ENCODE measurements at places on chromosomes 1 and 21.

DNA sequence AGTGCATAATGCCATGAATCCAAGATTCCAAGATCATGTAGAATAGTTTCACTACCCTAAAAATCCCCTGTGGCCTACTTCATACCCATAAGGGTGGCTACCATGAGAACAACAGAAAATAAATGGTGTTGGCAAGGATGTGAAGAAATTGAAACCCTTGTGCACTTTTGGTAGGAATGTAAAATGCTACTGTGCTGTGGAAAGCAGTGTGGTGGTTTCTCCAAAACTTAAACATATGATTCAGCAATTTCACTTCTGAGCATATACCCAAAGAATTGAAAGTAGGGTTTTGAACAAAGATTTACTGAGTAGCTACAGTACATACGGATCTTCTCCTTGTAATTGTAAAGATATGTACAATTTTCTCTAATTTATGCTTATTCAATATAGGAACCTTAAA lies 16.0 kb downstream of the FNBP1L start:
- no peak for DNase-seq

GRCh38 chr1:211683396-211684297 lies 8.2 kb upstream of the NEK2 start:
- no peak for DNase-seq

- no peak for DNase-seq
These were observed 46.6 kb upstream of the MAB21L3 start for GRCh38 chr1:116064616-116065015.

- DNase-seq: no peak
These were observed 59.8 kb downstream of the CAPN9 start for GRCh38 chr1:230807029-230807428.

DNA sequence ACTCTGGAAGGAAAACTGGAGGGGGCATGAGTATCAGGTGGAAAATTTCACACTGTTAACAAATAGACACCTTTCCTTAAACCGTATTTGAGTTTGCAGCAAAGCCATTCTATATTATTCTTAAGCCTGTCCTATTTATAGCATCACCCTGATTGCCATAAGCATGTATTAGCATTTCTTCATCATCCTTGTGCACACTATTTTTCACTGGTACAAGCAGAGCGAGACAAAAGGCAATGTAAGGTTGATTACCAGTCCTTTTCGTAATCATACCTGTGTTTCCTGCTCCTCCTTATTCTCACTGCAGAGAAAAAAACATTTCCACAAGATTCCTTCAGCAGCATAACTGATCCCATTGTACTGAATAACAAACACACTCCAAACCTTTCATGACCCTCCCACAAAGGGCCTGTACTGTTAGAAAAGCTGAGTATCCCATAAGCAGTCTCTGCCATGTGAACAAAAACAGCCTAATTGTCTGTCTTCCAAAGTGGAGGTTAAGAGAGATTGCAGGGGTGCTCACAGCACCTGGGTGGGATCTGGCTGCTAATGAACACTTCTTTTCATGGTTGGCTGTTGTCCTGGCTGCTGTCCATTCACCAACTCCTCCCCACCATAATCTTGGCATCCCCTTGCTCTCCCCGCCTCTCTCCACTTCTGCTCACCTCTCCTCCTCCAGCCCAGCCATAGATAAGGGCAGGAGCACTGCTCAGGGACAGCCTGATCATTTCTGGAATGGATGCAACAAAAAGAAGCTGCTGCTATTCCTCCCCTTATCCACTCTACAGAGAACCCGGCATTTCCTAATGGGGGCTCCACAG lies 30.4 kb downstream of the VTCN1 start:
- DNase-seq: no peak

DNA sequence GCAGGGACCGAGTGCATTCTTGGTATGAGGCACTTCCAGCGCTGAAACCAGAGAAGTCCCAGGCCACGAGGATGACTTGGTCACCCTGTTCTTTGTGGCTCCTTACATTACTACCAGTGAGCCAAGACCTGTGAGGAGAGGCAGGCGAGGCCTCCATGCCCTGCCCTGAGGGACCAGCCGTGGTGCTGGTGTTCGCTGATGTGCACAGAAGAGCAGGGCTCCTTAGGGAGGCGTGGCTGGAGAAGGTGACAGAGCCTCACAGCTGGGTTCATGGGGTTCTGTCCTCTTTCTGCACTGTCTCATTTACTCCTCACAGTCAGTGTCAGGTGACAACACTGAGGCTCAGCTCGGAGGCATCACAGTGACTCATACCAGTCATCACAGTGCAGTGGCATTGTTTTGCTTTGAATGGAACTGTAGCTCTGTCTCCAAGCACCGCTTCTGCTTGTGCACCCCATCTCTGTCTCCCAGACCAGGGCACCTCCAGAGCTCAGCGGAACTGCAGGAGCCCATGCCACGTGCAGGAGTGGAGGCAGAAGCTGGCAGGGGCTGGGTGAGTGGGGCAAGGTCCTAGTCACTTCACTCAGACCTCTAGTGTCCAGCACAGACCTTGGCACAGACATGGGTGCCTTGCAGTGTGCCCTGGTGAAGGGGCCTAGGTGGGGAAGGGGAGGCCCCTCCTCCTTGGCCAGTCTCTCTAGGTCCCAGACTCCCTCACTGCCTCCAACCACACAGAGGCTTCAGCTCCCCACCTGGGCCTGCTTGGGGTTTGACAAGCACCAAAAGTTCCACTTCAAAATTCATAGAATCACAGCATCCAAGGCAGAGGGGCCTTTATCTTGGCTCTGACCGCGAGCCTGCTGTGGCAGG lies 310.9 kb downstream of the MATN1 start:
- no peak for DNase-seq

DNA sequence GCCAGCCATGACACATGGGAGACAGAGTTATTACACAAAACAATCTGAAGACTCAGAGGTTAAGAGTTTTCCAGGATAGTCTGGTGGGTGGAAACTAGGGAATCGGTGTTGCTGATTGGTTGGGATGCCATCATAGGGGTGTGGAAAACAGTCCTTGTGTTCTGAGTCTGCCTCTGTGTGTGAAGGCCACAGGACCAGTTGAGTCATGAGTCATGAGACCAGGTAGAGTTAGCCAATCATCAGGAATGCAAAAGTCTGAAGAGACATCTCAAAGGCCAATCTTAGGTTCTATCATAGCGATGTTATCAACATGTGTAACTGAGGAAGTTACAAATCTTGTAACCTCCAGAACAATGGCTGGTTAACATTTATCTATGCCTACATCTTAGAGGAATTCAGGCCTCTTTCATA lies 49.7 kb upstream of the NEK7 start:
- no peak for DNase-seq

DNA sequence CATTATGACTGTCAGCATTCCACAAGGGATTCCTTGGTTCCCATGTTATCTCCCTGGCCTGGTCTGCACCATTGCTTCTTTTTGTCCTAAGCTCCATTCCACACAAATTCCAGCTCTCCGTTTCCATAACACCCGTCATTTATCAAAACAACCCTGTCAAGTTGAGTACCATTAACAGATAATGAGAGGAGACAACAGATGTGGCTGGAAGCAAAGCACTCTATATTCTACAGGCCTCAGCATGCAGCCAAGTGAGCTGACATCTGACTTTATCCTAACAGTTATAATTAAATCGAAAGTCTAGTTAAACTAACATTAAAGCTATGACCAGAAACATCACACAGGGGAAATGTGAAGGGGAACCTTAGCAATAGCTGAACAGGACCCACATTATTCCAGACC lies 110.4 kb downstream of the RERE start:
- no peak for DNase-seq

DNA sequence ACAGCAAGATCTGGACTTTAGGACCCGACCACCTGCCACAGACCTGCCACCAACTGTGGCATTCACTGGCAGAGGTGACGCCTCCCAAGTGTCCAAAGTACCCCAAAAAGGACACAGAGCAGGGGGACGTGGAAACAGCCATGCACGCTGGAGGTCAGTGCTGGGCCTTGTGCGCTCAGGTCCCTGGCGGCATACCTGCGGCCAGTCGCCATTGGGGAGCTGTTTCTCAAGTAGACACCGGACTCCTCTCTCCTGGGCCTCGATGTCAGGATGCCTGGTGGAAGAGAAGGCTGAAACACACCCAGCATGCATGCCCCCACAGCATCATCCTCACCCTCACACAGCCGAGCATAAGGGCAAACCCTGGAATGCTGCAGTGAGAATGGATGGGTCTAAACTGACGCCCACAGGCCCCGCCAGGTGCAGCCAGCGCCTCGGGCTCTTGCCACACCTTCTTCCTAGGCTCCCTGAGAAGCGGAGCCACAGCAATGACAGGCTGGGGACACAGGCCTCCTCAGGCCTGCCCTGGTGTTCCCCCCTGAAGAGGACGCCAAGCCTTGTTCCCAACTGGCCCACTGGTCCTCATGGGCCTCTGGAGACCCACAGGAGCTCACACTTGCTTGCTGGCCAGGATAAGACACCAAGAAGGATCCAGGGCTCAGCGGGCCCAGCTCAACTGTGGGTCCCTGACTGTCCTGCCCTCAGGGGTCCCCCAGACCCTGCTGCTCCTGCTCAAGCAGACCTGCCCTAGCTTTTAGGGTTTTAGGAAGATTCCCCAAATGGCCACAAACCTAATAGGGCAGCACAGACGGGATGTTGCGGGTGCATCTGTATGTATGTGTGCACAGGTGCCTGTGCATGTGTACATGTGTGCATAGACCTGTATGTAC lies 7.7 kb upstream of the SPATC1L start:
- DNase-seq: no peak

- peak; percentile 17 for DNase-seq
These were observed 61.3 kb upstream of the CACYBP start for GRCh38 chr1:174938281-174939007.

DNA sequence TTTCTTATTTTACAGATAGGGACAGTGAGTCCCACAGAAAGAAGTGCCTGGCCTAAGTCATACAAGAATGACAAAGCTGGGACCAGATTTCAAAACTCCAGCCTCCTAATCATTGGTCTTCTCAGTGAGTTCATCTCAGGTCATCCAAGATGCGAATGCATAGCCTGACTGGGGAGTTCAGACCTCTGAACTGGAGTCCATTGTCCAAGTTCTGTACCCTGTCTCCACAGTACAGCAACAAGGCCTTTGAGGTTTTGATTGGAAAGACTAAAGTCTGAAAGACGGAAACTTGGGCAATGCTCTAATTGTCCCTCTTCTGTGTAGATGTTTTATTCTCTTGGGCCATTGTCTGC lies 62.0 kb downstream of the TNN start:
- DNase-seq: no peak

DNA sequence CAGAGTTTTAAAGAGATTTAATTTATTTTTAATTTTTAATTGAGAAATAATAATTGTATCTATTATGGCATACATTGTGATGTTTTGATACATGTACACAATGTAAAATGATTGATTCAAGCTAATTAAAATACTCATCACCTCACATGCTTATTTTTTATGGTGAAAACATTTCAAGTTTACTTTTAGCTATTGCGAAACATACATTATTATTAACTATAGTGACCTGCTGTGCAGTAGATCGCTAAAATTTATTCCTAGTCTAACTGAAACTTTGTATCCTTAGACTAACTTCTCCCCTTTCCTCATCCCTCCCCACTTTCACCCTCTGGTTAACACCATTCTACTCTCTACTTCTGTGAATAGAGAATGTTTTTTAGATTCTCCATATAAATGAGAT lies 191.6 kb downstream of the DNAH14 start:
- no peak for DNase-seq

DNA sequence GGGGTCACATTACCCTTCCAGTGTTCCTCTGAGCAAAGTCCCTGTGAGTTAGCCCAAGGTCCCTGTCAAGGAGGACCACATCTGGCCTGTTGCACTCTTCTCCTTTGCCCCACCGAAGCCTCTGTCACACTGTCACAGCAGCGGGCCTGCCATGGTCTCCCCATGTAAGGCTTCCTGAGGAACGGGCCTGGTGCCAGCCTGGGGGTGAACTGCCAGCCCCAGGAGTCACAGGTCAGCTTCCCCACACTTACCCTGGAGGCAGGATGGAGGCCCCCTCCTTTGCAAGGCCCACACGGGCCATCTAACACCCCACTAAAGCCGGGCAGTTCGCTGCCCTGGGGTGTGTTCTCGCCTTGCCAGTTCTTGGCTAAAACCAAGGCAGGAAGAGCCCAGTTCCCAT lies 14.1 kb downstream of the TNFRSF1B start:
- DNase-seq: no peak

DNA sequence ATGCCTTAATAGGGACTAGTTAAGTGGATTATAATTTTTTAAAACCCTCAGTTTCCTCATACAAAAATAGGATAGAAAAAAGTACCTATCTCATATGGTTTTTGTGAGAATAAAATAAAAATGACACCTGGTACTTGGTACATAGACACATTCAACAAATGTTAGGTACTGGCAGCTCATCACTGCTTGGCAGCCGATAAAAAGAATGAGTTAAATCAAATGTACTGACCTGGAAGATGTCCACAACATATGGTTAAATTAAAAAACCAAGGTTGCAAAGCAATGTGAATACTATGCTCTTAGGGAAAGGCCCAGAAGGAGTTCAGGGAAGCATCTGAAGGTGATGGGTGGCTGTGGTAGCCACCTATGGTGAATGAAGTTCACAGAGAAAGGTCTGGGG lies 64.9 kb upstream of the SMYD2 start:
- DNase-seq: no peak
